ENCODE measurements at places on chromosomes 1 and 21.
A peak's percentile ranks its signal among the peaks of the same experiment; 100 is the strongest.

GRCh38 chr1:22101199-22101598, 41.7 kb downstream of the WNT4 start:
- DNase-seq = no peak

DNA sequence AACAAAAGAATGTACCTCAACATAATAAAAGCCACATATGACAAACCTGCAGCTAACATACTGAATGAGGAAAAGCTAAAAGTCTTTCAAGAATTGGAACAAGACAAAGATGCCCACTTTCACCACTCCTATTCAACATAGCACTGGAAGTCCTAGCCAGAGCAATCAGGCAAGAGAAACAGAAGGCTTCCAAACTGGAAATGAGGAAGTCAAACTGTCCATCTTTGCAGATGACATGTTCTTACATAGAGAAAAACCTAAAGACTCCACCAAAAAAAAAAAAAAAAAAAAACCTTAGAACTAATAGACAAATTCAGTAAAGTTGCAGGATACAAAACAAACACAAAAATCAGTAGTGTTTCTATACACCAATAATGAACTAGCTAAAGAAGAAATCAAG, 20.2 kb downstream of the NSL1 start:
- no peak for DNase-seq

DNA sequence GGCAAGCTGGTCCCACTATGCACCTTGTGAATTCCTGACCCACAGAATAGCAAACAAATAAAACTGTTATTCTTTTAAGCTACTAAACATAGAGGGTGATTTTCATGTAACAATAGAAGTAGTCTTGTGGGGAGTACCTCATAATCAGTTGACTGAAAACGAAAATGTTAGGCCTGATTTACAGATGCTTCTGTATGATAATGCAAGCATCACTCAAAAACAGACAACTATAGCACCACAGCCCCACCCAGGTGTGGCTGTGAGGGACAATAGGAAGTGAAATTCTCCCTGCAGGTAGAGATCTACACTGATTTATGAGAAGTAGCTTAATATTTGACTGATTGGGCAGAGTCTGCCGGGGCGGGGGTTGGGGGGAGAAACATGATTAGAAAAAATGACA, 26.5 kb upstream of the KRTAP19-8 start:
- no peak for DNase-seq

GRCh38 chr1:201838381-201838780, 9.4 kb downstream of the IPO9 start:
- DNase-seq = no peak

DNA sequence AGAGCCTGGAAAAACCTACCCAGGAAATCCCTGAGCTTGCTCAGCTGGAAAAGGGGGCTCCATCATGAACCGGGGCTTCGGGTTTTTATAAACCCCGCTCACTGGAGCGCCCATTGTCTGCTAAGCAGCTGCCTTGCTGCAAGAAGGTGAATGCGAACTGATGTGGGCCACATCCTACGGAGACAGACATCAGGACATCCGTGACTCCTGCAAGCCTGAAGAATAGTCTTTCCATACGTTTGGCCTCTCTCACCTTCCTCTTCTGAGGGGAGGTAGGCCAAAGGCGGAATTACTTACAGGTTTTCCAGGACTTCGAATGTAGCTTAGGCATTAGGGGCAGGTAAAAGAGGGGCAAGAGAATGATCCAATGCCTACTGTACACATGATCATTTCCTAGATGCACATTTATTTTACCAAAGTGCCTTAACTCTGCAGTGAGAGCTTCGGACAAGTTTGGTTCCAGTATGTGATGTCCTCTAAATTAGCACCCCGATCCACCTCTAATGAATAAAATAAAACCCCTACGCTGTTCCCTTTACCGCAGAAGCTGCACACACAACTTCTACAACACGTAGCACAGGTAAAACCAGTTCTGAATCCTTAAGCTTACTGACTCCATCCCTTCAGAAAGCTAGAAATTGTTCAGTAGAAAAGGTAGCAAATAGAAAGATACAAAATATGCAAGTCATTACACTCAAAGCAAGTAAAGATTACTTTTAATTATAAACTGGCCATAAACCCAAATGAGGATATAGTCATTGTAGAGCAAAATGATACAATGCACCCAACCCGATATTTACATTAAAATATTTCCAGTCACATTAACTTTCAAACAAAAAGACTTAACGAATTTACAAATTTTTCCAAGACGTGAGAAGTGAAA, 866 bp upstream of the SORT1 start:
- DNase-seq = no peak

- DNase-seq = no peak
These were observed 255.1 kb downstream of the FGGY start for GRCh38 chr1:59552007-59552406.

GRCh38 chr21:38769191-38769780, 36.4 kb upstream of the ETS2 start:
- DNase-seq = no peak

DNA sequence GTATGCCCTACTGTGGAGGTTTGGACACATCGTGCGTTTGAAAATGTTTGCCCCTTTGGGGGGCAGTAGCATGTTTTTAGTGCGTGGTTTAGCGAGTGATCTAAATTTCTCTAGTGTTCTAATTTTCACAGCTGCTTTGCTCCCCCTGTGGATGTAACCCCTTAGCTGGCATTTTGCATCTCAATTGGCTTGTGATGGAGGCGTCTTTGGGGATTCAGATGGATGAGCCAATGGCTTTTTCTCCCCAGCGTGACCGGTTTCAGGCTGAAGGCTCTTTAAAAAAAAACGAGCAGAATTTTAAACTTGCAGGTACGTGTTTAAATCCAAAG, 836 bp downstream of the CDC7 start:
- no peak for DNase-seq

- peak; percentile 91 for DNase-seq
These were observed 39.1 kb upstream of the NFIA start for GRCh38 chr1:61043010-61043820.

GRCh38 chr1:3679799-3680453, 27.6 kb downstream of the TP73 start:
- DNase-seq = no peak

DNA sequence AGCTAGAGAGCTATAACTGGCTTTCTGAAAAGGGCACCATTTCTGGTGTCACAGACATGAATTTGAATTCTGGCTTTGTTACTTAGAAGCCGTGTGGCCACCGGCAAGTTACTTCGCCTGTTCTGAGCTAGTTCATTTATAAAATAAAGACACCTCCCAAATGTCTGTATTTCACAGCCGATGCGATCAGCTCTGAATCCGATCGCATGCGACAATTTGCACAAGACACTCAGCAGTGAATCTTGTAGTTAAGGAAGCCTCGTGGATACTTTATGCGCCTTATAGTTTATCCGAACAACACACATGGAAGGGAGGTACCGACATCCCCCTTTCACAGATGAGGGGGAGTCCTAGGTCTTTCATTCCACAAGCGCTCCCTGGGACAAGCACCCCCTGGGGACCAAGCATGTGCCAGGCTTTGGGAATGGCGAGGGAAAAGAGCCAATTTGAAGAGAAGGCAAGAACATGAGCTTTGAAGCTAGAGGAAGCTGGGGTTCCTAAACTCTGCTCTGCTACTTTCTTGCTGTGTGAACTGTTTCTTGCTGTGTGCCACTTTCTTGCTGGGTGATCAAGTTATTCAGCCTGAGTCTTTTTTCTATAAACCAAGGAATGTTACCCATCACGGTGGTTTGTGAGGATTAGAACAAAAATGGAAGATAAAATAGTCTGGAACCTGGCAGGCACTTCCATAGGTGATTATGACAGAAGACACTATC, 3.9 kb downstream of the ID3 start:
- no peak for DNase-seq

GRCh38 chr1:183585038-183585437, 5.2 kb downstream of the NCF2 start:
- no peak for DNase-seq

GRCh38 chr1:165411396-165411795, 33.5 kb downstream of the RXRG start:
- no peak for DNase-seq

- no peak for DNase-seq
These were observed 705 bp downstream of the FCRL1 start for GRCh38 chr1:157819215-157819614.

- no peak for DNase-seq
These were observed 205.8 kb upstream of the LYPLAL1 start for GRCh38 chr1:218967836-218968235.

DNA sequence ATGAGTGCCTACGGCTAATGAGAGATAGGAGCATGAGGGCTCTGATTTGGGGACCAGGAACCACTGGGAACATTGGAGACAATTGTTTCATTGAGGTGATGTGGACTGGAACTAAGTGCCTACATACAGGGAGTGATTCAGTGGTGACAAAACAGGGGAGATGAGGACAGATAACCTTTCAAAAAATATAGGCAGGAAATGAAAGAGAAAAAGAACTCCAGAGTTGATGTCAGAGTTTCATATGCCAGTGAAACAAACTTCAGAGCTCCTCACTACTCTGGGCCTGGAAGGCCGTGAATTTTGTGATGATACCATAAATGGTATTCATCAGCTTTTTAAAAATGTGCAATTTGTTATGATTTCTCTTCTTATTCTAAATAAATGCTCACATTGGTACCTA, 39.3 kb downstream of the FASLG start:
- DNase-seq = no peak

- DNase-seq = no peak
These were observed 53.7 kb upstream of the ZNF326 start for GRCh38 chr1:89941110-89941766.
